Hepatocyte (in vitro differentiated cells): ENCODE measurements at places on chromosomes 13 and 19. TPM values are rescaled to one million over a fixed set of nuclear protein-coding genes. Genes with fewer than 3 reads are reported as not detected.

The LAIR1 gene
- 0.20 and 3.9 TPM in 2 replicates for total RNA-seq

- H3K27me3 ChIP-seq = no peaks in the 10 kb centered on the region
- DNase-seq = peak; percentile 83
- no peak overlapping the region for H3K27ac ChIP-seq
- no peak overlapping the region for H3K4me3 ChIP-seq
- no peaks in the 10 kb centered on the region for H3K36me3 ChIP-seq
Measured at GRCh38 chr19:43555185-43555770, 20.0 kb downstream of the XRCC1 start.

GRCh38 chr13:59501004-59501403 is 662.7 kb downstream of the DIAPH3 start:
- no peaks in the 10 kb centered on the region for H3K27me3 ChIP-seq
- no peak overlapping the region for H3K4me3 ChIP-seq
- DNase-seq = no peak
- no peak overlapping the region for H3K27ac ChIP-seq
- H3K4me1 ChIP-seq = no peaks in the 10 kb centered on the region

DNA sequence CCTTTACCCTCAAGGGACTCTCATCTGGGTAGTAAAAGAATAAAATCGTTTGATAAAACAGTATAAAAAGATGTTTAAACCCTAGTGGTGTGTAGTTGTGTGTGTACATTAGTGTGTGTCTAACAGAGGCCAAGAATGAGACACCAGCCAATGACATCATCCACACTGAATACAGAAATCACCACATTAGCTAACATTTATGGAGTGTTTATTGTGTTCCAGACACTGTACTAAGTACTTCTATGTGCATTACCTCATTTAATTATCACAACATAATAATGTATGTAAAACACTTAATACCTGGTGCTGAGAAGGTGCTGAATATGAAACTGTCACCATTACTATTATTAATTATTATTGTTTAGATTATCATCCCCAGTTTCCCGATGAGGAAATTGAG is 49.1 kb upstream of the UQCRFS1 start:
- no peaks in the 10 kb centered on the region for H3K36me3 ChIP-seq
- no peak overlapping the region for H3K27ac ChIP-seq
- H3K27me3 ChIP-seq = no peaks in the 10 kb centered on the region

The C1QTNF9 gene
- total RNA-seq = not detected in 2 replicates

- H3K36me3 ChIP-seq = no peaks in the 10 kb centered on the region
- H3K4me3 ChIP-seq = peak overlapping the region; percentile 65
- H3K27me3 ChIP-seq = no peaks in the 10 kb centered on the region
Measured at GRCh38 chr13:27172495-27172842, 858 bp upstream of the USP12 start.

The CCDC122 gene
- 5.3 and 9.0 TPM in 2 replicates for total RNA-seq

DNA sequence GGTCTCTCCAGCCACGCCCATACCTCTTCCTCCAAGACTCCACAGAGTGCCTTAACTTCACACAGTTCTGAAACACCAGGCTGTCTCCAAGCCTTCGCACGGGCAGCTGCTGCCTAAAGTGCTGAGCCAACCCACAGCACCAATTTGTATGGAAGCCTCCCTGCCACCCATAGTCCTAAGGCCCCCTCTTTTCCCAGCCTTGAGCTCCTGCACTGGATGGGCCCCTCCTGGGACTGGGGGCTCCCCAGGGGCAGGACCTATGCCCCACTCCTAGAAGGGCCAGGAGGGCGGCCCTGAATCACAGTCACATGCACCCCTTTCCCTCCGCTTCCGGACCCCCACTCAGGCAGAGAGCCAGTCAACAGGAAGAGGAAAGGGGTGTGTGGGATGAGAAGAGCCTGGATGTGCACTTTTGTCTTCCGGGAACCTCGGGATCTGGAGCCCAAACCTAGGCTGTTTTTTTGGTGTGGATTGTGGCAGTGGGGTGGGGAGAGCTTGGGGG is 5.1 kb upstream of the FCER2 start:
- DNase-seq = no peak
- H3K27me3 ChIP-seq = no peaks in the 10 kb centered on the region
- H3K4me3 ChIP-seq = no peak overlapping the region
- H3K36me3 ChIP-seq = no peaks in the 10 kb centered on the region
